NCI-H2029 treated with DMSO at 0.1 percent for 48 hours (cell line): ENCODE measurements at places on chromosomes 5 and 9.

DNA sequence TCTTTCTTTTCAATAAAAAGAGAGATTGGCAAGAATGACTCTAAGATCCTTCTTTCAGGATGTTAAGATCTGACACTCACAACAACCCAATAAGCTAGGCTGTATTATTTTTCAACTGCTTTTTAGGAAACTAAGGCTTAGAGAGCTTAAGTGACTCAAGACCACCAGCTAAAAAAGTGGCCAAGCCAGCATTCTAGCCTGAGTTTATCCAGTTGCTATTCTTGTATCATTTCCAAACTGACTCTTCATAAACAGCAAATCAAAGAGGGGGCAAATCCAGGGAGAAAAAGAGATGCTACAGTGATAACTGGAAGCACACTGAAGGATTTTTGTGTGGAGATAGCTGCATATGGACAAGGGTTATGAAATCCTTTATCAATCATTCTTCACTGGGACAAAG is 47.1 kb downstream of the TMEM252 start:
- no peak for DNase-seq

GRCh38 chr9:84668196-84669012 is 1.1 kb upstream of the NTRK2 start:
- no peak for DNase-seq

DNA sequence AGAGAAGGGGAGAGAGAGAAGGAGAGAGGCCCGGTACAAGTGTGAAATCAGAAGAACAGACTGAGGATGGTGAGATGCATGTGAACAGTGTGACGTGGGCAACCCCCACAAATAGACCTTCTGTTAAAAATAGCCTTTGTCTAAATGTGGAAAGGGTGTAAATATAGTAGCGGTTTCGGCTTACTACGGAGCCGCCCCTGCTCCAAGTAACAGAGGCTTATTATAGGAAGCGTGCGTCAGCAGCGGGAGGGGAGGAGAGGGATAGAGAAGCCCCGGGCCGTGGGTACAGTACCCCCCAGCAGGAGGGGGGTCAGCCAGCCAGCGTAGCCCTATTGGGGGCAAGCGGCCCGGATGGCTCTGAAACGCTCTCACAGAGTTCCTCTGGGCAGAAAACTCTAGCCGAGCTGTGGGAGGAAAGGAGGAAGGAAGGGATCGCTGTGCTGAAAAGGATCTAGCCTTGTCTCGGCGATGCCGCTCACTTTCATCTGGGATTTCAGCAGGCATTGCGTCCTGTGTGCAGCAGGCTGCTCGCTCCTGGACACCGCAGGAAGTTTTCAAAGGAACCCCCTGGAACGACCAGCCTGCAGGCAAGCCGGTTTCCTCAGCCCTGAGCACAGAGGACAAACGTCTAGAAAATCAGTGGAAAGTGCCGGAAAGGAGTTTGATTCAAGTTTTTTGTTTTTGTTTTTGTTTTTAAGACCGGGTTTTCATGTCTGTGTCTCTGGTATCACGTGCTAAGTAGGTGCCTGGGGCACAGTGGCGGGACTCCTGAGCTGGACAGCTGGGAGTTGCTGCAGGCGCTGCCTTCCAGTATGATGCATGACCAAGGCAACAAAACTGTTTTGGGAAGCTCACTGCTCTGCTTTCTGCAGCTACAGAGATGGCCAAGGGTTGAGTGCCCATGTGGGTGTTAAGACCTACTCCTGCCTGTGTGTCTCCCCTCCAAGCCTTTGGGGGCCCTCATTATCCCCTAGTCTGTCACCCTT is 146.6 kb downstream of the SEC61B start:
- DNase-seq = peak; percentile 15

DNA sequence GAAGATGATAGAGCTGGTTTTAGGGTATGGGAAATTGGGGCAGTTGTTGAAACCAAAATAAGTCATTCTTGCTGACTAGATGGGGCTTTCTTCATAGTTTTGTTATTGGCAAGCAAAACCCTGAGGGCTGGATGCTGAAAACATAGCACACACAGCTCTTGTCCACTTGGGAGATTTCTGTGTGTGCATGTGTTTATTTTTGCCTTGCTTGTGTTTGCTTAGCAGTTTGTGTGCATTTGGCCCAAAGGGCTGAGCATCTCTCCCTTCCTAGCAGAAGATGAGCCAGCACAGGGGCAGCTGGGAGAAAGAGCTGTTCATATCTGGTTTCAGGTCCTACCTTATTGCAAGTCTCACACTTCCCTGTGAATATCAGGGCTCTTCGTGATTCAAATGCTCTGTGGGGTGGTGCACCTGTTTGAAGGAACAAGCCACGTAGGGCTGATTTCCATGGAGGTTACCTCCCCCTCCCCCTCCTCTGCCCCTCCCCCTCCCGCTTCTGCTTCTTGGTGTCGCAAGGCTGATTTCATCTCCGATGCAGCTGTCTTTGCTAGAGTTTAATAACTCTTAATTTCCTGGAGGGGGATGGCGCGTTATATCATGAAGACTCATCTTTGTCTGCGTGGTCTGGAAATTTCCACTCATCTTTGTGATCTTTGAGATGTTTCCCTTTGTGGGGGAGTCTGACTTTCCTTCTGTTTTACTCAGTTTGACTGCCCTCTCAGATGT is 296.5 kb downstream of the ARHGAP26 start:
- no peak for DNase-seq

DNA sequence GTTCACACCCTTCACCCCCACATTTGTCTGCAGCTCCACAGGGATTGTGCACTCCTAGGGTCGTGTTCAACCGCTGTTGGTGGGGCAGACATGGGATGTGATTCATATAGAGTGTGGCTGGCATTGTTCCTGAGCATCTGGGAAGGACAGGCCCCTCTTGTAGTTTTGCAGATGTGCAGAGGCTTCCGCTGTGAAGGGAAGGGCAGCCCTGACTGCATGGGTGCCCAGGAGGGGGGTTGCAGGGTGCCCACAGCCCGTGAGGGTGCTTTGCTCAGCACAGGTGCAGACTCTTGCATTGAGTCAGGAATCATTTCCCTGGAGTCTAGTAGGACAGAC is 30.2 kb upstream of the PITX1 start:
- no peak for DNase-seq

DNA sequence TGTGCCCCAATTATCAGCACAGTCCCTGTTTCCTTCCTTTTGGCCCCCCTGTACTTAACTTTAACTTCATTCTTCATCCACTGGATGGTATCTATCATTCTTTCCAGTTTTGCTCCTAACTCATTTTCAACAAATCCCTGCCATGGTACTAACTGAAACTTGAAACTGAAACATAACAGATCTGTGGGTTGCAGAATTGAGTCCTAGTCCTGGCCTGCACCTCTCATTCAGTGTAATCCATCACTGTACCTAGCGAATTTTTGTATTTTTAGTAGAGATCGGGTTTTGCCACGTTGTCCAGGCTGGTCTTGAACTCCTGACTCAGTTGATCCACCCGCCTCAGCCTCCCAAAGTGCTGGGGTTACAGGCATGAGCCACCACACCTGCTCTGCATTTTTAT is 15.3 kb upstream of the PIK3R1 start:
- no peak for DNase-seq

DNA sequence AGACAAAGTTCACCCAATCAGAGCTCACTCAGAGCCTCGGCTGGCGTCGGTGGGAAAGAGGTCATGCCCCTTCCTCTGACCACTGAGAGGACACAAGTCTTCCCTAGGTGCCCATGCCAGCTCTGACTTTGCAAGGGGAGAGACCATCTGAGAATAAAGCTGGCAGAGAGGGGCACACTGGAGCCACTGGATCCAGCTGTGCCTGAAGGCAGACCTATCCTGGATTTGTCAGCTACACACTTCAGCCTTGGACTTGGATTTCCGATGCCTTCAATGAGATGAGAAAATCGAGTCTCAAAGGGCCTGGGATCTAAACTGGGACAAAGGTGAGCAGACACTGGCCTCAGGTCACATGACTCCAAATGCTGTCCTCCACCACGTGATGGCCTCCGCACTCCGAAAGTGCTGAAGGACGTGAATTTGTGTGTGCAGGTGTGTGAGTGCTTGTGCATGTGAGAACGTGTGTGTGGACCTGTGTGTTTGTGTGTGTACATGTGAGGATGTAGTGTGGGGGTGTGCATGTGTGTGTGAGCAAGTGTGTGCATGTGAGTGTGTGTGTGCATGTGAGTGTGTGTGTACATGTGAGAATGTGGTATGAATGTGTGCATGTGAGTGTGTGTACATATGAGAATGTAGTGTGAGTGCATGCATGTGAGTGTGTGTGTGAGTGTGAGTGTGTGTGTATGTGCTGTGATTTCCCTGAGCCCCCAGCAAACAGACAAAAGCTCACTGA is 37.9 kb downstream of the BARX1 start:
- DNase-seq = no peak

DNA sequence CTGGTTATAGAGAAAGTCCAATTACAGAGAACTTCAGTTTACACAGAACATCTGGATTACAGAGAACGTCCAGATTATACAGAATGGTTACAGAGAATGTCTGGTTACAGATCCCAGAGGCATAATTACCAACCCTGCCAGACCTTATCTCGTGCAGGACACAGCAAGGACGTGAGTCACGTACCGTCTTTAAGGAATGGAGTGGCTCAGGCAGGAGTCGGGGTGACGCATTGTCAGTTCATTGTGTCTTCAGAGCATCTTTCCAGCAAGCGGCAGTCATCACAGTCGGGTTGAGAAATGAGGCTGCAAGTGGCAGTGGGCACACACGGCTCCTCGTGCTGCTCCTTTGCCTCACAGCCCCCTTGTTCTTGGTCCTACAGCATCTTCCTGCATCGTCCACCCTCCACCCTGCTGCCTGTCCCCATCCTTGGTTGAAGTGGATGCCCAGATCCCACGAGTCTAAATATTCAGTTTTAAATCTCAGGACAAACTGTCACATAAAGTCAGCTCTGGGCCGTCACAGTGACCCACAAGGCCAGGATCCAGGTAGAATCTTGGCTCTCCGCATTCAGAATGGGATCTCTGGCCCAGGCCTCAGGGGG is 30.0 kb upstream of the SLC6A19 start:
- no peak for DNase-seq

- DNase-seq = no peak
Measured at GRCh38 chr5:80487444-80487828, 464 bp upstream of the FAM151B start.

GRCh38 chr5:65647941-65648340 is 23.1 kb downstream of the SHLD3 start:
- no peak for DNase-seq

- DNase-seq = no peak
Measured at GRCh38 chr5:86124333-86124732, 493.4 kb upstream of the COX7C start.

DNA sequence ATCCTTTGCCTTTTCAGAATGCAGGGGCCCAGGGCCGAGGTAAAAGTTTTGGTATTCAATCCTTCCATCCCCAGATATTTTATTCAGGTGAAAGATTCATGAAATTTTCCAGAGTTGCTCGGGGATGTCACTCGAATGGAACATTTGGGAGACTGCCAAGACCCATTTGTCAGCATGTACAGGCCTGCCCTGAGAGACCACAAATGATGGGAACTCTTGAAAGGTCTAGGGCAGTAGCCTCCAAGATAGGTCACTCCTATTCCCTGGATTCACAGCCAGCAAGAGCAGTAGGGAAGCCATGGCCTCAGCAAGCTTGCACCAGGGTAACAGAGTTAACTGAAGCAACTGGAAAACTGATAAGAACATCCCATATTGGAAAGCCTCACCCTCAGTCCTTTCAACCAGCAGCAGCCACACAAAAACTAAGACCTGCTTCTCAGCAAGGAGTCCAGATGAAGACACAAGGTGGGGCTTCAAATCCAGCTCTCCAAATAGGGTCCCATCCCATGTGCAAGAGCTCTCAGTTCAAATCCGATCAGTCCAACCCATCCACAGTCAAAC is 12.5 kb downstream of the CARD6 start:
- no peak for DNase-seq

GRCh38 chr9:134291452-134291881 is 34.8 kb upstream of the RXRA start:
- no peak for DNase-seq

- no peak for DNase-seq
Measured at GRCh38 chr9:37621273-37622121, 29.1 kb upstream of the TOMM5 start.

DNA sequence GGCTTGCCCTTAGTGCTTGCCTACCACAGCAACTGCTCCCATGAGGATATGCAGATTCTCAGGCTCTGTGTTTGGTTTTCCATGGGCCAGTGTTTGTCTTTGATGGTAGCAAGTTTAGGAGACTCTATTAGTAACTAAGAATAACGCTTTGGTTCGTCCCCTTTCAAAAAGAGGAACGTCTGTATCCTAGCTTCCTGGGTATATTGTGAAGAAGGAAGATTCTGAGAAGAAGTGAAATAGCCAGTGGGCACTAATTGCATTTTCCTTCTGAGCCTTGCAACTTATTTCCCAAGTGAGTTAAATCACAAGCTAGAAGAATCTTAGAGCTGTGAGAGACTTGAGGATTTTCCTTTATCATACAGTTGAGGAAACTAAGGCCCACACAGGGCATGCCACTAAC is 376.8 kb downstream of the PIK3R1 start:
- DNase-seq = no peak

DNA sequence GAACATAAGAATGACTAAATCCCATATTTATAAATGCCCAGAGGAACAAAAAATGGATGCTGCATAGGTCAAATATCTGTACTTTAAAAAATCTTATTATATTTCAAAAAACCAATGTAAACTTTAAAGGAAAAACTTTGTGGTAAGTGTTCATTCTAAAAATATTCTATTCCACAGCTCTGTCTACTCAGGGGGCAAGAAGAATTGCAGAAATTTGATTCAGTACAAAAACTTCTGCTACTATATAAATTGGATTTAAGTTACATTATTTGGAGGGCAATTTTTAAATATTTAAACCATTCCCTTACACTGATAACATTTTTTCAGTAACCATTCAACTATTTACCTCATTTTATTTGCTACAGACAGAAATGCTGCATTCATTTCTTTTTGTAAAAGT is 32.1 kb downstream of the NFIB start:
- no peak for DNase-seq

DNA sequence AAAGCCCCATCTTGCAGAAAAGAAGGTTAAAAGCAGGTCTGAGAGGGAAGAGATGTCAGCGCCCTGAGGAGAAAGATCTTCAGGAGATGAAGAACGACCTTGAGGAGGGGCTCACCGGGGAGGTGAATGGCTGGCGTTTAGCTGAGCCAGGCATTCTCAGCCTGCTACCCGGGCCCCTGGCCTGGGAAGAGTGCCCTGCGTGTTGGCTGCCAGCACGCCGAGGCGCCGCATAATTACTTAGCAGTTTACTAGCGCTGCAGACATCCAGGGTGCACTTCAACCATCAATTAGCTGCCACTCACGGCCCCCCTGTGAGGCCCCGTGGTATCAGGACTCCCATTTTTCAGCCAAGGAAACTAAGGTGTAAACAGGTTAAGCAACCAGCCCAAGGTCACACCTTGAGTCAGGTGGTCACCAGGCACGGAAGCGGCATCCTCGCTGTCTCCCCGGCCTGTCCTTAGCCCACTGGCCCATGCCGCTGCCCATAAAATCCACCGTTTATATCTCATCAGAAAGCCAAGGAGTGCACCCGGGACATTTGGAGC is 551.9 kb downstream of the BNC2 start:
- no peak for DNase-seq
